ENCODE measurements at places on chromosomes 1 and 21.

DNA sequence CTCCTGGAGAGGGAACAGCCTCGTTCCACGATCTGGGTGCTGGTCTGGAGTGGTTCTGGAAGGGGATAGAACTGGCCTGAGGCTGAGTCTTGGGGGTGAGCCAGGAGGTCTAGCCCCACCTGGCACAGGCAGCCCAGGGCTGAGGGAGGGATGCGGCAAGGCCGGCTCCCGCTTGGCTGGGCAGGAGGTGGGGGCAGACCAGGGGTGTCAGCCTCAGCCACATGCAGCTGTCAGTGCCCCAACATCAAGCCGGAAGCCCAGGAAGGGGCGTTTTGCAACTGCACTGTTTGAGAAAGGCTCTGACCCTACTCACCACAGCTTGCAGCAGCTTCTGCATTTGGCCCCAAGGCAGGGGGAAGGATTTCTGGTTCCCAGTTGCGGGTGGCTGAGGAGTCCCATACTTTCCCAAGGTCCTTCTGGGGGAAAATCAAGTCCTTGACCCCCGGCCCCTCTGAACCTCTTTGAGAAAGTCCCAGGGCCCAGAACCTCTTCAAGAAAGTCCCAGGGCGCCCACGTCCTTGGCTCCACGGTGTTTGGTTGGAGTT, 2.0 kb downstream of the EFHD2 start:
- DNase-seq = peak; percentile 54

GRCh38 chr1:159187647-159188374, 16.4 kb downstream of the CADM3 start:
- DNase-seq = no peak

GRCh38 chr1:55828044-55828443, 612.9 kb upstream of the USP24 start:
- peak; percentile 15 for DNase-seq

DNA sequence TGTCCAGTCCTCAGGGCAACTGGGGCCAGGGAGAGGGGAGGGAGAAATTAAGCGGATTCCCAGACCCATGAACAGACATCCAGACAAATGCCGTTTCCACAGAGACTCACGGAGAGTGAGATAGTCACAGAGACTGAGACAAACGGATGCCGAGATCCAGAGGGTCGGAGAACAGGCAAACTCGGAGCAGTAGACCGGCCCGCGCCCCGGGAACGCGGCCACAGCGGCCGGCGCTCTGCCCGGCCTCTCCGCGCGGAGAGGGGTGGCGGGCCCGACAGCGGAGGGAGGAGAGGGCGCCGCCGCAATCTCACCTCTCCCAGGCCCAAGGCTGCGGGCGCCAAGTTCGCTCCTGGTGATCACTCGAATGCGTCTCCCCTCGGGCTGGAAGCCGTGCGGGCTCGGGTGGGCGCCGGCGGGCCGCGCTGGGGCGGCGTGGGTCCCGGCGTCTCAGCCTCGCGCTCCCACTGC, 831 bp upstream of the FOXD2 start:
- peak; percentile 54 for DNase-seq

DNA sequence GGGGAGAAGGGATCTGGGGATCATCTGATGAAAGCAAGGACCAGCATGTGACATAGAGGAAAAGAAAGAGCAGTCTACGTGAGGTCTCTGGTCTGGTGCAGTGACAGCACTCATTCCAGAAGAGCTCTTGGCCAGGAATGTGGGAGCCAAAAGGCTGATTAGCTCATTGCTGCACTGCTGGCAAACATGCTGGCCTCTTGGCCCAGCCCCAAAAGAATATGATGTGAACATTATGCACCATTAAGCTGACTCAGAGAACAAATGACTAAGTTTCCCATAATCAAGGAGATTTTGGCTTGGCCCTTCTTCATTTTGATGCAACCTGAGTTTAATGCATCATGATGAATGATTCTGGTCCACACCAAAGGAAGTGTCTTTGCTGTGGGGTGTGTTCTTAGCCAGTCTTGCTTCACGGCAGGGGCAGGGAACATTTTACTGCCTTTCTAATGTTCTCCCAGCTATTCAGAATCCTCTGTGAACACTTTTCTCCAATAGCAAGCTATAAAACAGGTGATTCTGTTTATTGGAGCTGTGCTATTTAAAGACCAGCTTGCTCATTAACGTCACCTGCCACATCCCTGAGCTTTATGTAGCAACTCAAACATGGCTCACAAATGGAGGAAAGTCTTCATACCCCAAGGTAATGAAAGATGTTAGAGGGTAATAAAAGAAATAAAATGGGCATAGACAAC, 55.1 kb downstream of the PCBP3 start:
- peak; percentile 83 for DNase-seq

DNA sequence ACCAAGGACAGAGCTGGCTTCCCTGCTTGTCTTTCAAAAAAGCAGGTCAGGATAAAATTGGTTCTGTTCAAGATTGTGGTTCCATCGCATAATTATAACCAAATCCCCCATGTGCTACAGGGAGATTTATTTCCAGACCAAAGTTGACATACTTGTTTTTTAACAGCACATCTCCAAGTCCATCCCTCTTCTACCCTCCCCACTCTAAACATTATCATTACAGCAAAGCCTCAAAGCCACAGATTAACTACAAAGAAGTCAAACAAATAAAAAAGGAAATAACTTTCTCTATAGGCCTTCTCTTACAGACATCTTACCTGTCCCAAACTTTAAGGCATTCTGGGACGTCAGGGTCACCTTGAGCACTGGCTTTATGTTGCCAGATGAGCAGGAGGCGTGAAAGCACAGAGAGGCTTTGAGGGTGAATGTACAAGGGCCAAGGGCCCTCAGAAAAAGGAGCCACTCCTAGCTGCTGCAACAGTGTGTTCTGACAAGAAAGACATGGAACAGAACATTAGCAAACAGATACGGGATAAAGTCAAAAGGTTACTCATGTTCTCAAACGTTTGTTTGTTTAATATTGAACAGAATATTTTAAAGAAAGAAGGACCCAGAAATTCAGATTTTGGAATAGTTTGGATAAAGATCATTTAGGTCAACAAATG, 31.2 kb downstream of the UBR4 start:
- DNase-seq = no peak

- DNase-seq = peak; percentile 95
Observed at GRCh38 chr1:23100074-23100748, 68.4 kb downstream of the LUZP1 start.

GRCh38 chr21:33949516-33950430, 34.2 kb upstream of the ATP5PO start:
- no peak for DNase-seq

GRCh38 chr1:73144311-73144710, 862.0 kb upstream of the NEGR1 start:
- DNase-seq = no peak

DNA sequence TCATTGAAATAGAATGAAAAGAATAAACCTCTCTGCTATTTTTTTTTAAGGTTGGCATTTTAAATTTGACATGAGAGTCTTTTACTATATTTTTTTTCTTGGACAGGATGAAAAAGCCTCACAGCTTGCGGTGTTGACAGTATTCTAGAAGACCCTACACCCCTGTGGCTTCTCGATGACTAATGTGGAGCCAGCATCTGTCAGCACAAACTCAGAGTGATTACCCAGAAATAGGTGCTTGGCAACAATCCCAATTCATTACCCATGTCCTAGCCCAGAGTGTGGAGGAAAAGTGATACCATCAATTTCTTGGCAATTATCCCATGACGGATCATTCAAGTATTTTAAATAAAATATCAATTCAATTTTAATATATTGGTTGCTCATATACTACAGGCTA, 186.8 kb upstream of the MAP1LC3C start:
- no peak for DNase-seq

- DNase-seq = no peak
Observed at GRCh38 chr1:204967451-204967850, 75.6 kb upstream of the CNTN2 start.

DNA sequence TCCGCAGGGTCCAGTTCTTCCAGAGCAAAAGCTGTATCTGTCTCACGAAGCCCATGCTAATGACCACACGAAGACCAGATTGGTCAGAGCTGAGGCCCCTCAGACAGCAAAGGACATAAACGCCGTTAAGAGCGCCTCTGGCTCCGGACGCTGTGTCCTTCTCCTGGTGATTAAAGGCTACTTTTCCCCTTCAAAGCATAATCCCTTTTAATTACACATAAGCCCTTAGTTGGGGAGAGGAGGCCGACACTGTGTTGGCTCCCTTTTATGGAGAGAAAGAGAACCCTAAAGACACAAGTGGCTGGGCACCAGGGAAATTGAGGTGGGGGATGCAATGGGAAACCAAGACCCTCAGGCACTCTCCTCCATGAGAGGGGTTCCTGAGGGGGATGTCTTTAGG, at the start of gene ABCA4:
Gene ABCA4, minus strand, starts transcription at position 158 of the 400 bp plus-strand sequence. Its CDS starts 103 bp downstream, at position 55.
- DNase-seq = no peak

All from ELR (cell line).